ENCODE measurements at places on chromosomes 6 and 20. TPM values are rescaled to one million over a fixed set of nuclear protein-coding genes. Genes with fewer than 3 reads are reported as not detected.

- DNase-seq = peak; percentile 42
Observed at GRCh38 chr6:135451617-135452190, 45.8 kb downstream of the AHI1 start.

The SAPCD1 gene
- 1.2 TPM for total RNA-seq

The POLR1H gene
- total RNA-seq = 95.9 TPM

The TBCC gene
- total RNA-seq = 31.2 TPM

The NRN1 gene
- total RNA-seq = 4.2 TPM

Measured in thymus (tissue), 14 donors.